GM12892 (cell line): ENCODE measurements at places on chromosomes 1 and 21.
A peak's percentile ranks its signal among the peaks of the same experiment; 100 is the strongest.

GRCh38 chr1:240522122-240522822, 89.7 kb downstream of the GREM2 start:
- DNase-seq, result no peak

GRCh38 chr1:93578911-93579825, 102.5 kb downstream of the BCAR3 start:
- no peak for DNase-seq

DNA sequence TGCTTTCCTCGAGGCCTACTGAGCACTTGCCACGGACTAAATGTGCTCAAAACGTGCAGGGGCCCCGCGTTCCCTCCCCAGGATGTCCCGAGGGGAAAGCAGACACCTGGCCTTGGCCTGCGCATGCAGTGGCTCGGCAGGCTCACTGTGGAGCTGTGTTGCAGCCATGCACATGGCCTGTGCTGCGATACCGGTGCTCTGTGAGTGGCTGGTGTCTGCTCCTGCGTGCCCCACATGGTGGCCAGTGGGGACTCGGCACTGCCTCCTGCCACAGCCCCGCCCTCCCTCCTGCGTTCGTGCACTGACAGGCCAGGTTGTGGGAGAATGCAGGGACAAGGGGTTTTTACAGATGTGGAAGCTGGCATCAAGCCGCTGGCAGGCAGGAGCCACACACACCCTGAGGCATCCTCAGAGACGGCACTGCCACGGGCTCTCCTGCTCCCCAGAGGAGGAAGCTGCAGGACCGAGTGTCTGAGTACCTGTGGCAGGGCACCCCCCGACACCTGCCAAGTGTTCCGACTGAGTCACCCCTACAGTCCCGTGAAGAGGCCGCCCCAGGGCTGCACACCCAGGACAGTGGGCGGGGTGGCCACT, 16.9 kb upstream of the PTTG1IP start:
- no peak for DNase-seq

DNA sequence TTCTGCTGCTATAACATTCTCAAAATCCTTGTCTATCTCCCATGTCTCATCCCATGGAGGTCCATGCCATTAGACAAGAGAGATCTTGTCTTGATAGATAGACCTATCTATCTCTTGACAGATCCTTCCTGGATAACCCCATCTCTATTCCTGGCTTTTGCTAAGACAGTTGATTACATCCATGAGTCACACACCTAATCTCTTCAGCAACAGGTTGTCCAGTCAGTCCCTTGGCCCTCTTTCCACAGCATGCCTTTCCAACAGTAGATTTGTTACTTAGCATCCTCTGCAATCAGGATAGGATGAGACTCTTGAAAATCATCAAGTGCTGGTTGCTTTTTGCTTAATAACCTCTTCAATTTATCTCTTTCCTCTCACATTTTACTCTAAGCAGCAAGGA, 46.6 kb downstream of the TRMT1L start:
- DNase-seq, result no peak

DNA sequence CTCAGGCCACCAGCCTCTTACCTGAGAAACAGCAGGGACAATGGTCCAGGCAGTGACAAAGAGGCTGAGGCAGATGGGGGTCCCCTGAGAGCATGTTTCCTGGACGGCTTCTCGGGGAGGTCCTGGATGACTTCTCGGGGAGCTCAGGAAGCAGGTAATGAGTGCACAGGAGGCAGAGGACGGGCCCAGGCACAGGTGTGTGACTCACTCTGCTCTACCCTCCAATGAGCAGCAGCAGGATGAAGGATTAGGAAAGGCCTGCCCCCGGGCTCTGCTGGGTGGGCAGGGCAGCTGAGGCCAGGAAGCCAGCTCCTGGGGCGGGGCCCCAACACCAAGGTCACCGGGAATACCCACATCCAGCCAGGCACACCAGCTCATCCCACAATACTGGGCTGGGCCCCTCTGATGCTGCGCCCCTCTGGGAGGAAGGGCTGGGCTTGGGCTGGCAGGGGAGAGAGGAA, 17.2 kb upstream of the PTAFR start:
- DNase-seq, result no peak

GRCh38 chr1:11967028-11967547, 13.2 kb upstream of the MFN2 start:
- peak; percentile 55 for DNase-seq

DNA sequence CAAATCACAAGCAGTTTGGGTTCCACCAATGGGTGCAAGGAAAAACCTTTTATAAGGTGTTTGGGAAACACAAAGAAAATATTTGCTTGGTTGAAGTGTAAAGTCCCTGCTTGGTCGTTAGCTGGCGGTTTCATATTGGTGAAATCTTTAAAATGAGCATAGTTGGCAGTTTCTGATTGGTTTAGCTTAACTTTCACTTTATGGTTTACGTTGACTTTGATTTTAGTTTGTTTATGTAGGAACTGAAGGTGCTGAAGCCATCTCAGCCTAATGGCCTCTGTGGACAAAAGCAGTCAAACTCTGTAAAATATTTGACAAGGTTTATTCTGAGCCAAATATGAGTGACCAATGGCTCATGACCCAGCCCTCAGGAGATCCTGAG, 76.6 kb upstream of the PPM1J start:
- DNase-seq, result no peak

- DNase-seq, result no peak
Measured at GRCh38 chr1:62025892-62026291, 168.8 kb upstream of the L1TD1 start.

- no peak for DNase-seq
Measured at GRCh38 chr1:14576155-14576554, 22.3 kb upstream of the KAZN start.
